ENCODE measurements at places on chromosomes 7 and 10. TPM values are rescaled to one million over a fixed set of nuclear protein-coding genes. Genes with fewer than 3 reads are reported as not detected.

DNA sequence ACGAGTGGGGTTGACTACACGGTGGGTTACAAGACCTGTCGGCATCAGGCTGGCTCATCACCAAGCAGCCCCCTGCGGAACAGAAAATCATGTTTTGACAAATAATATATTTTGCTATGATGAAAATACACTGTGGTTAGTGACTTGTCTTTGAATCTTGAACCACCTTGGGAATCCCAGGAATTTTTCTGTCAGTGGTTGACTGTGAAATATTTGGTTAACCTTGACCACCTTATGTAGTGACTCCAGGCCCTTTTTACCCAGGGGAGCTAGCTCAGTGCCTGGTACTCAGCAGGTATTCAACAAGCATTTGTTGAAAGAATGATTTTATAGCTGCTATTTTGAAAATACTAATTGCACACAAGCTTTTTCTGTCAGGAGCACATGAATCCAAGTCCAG, 406.0 kb downstream of the PHF14 start:
- no peaks in the 10 kb centered on the region for H3K27me3 ChIP-seq
- DNase-seq = no peak
- H3K4me3 ChIP-seq = no peak overlapping the region
- H3K27ac ChIP-seq = no peak overlapping the region
- peaks cover 13% of the 10 kb centered on the region for H3K4me1 ChIP-seq
- no peaks in the 10 kb centered on the region for H3K36me3 ChIP-seq

DNA sequence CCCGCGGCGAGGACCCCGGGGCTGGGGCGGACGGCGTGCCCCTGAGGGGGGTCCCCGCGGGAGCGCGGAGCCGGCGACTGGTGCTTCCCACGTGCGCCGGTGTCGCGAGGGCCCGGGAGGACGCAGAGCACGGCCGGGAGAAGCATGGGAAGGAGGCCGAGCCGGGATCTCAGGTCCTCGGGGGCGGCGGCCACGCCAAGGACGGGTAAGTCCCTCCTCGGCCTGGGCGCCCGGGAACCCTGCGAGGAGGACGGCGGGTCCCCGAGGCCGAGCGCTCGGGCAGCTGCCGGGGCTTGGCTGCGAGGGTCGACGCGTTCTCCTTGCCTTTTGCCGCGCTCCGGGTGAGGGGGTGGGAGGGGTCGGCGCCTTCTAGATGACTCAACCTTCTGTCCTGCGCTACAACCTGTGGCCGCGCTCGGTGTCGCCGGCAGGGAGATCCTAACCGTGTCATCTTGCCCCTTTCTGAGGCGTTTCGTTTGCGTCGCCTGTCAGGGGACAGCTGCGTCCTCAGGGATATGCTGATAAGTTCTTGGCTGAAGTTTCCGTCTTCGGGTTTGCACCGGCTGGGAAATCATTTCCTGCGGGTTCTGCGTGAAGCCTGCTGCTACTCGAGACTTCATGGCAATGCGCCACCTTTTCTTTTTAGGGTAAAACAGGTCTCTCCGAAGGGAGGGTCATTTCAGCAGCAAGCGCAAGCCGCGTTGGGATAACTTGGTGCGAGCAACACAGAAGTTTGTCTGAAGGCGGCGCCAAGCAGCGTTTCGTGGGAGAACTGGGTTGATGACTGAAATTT, 529 bp downstream of the TASOR2 start:
- H3K4me1 ChIP-seq = peaks cover 21% of the 10 kb centered on the region
- H3K4me3 ChIP-seq = peak overlapping the region; percentile 94
- H3K27ac ChIP-seq = peak overlapping the region; percentile 97
- H3K27me3 ChIP-seq = peaks cover 19% of the 10 kb centered on the region
- H3K36me3 ChIP-seq = peaks cover 2% of the 10 kb centered on the region

TEX47 gene
- not detected for total RNA-seq

SYT15 gene
- total RNA-seq = 3.0 TPM

TMEM248 gene
- total RNA-seq = 85.1 TPM

CLDN4 gene
- total RNA-seq = 175 TPM

TLX1 gene
- not detected for total RNA-seq
